ENCODE measurements at places on chromosomes 4 and X. TPM values are rescaled to one million over a fixed set of nuclear protein-coding genes. Genes with fewer than 3 reads are reported as not detected.

Gene SRPX
- total RNA-seq: 47.4 TPM

Gene CABS1
- not detected for total RNA-seq

Gene MAGEB17
- 0.09 TPM for total RNA-seq

Gene BMP2K
- total RNA-seq: 22.4 TPM

Gene MMRN1
- total RNA-seq: 6.8 TPM

Gene GASK1B
- 39.7 TPM for total RNA-seq

Gene SATL1
- 0.31 TPM for total RNA-seq

Gene PLRG1
- 61.3 TPM for total RNA-seq

Gene GJB1
- 0.04 TPM for total RNA-seq

Gene TMSB4X
- total RNA-seq: 1,465 TPM

Gene FAM241A
- 1.9 TPM for total RNA-seq

Gene SORBS2
- total RNA-seq: 17.7 TPM

Gene ZBTB49
- total RNA-seq: 5.3 TPM

Gene ERCC6L
- 1.5 TPM for total RNA-seq

Gene MAGEB2
- total RNA-seq: not detected

Gene STATH
- total RNA-seq: not detected

Gene PABPC5
- 5.1 TPM for total RNA-seq

Gene ATP6AP1
- total RNA-seq: 30.0 TPM

Gene HPSE
- total RNA-seq: 0.18 TPM

Gene FRMD7
- 1.3 TPM for total RNA-seq

Gene CCKAR
- total RNA-seq: not detected

Gene CXCL3
- 0.18 TPM for total RNA-seq

Gene JAKMIP1
- not detected for total RNA-seq

Gene H2AZ1
- total RNA-seq: 168 TPM

Gene MAP7D2
- 0.44 TPM for total RNA-seq

Gene KLHL8
- 11.2 TPM for total RNA-seq

Gene ARR3
- not detected for total RNA-seq

Gene CDS1
- 0.27 TPM for total RNA-seq

Gene GPR119
- not detected for total RNA-seq

Gene XAGE1A
- total RNA-seq: not detected

Gene NAP1L2
- 1.3 TPM for total RNA-seq

Gene SLC6A8
- total RNA-seq: 14.6 TPM

Gene TMEM184C
- 24.3 TPM for total RNA-seq

Gene FAM47C
- total RNA-seq: not detected
